Kidney (tissue), 22 donors: ENCODE measurements at places on chromosomes 3 and 15. TPM values are rescaled to one million over a fixed set of nuclear protein-coding genes. Genes with fewer than 3 reads are reported as not detected.

DNA sequence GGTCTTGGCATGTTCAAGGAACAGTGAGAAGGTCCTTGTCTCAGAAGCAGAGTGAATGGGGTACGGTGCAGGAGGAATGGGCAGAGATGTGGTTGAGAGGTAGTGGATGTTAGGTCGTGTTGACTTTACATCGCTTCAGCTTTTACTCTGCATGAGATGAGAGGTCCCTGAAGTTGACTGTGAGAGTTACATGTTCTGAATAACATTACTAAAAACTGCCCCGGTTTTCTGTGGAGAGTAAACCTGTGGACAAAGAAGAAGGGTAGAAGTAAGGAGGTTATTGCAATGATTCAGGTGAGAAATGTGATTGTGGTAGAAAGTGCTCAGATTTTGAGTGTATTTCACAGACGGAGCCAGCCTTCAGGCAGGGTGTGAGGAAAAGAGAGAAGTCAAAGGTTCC lies 105.6 kb downstream of the ARNT2 start:
- H3K27ac ChIP-seq = no peak overlapping the region
- DNase-seq = no peak
- H3K4me1 ChIP-seq = peaks cover 2% of the 10 kb centered on the region
- no peaks in the 10 kb centered on the region for H3K27me3 ChIP-seq
- no peak overlapping the region for H3K4me3 ChIP-seq

DNA sequence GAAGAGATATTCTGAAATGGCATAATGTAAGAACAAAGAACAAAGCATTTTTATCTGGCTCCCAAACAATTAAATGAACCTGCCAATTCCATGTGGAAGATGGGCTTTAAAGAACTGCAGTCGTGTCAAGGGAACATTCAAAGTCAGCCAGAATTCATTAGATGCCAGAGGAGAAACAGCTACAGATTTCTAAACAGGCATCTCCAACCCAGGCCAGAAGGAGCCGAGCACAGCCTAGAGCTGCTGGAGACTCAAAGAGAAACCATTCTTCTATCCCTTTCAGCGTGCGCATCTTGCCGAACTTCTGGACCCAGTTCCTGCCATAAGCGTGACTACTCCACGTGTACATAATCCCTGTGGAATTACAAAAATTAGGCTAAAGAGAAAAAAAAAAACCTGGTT lies 60.4 kb downstream of the MB21D2 start:
- H3K27ac ChIP-seq = no peak overlapping the region
- no peaks in the 10 kb centered on the region for H3K27me3 ChIP-seq
- H3K4me3 ChIP-seq = no peak overlapping the region

DNA sequence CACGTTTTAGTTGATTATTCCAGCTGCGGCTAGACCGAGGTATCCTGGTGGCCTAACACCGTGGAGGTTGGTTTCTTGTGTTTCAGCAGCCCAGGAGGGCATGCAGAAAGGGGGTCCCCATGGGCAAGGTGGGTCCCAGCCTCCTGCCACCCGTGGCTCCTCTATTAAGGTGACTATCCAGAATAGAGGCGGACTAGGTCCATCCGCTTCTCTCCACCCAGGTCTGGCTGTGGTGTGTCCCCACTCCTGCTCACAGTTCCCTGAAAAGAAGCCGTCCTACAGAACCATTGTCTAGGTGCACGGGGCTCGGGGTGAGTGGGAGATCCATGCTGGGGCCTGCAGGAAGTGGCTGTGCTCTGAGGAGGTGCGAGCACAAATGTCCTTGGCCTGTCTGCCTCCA lies 81.5 kb downstream of the WNT7A start:
- no peak for DNase-seq
- H3K4me1 ChIP-seq = no peaks in the 10 kb centered on the region
- no peak overlapping the region for H3K4me3 ChIP-seq
- no peaks in the 10 kb centered on the region for H3K36me3 ChIP-seq
- H3K27ac ChIP-seq = no peak overlapping the region

GOLGA6B gene
- total RNA-seq = not detected

SLC24A5 gene
- total RNA-seq = not detected

CD86 gene
- total RNA-seq = 6.3 TPM

IQSEC1 gene
- total RNA-seq = 45.7 TPM

ECE2 gene
- total RNA-seq = not detected

IFT80 gene
- 36.6 TPM for total RNA-seq

MEX3B gene
- total RNA-seq = 0.91 TPM
